ENCODE measurements at places on chromosomes 13 and 19.

DNA sequence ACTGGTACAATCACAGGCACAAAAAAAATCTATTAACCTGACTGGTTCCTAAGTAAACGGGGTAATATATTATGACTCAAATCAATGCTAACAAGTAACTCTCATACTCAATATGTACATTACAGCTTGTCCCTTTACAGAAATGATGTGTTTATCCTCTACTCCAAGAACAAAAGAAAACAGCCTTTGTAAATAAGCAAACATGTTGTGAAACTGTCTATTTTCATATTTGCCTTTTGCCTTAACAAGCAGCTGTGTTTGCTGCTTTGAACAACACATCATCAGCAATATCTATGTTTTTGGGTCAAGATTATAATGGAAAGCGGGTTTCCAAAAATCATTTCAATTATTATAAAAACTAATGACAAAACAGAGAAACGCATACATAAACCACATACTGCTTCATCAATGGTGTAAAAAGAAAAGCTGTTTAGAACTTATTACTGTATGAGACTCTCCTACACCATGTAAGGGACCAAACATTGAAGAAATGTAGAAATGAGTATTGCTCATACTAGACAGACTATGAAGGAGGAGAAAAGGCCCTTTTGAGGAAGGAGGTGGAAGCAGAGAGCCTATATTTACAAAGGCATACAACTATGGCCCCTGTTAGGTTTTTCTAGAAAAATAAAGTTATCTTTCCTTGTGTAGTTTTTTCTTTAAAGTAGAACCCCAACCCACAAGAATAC is 14.8 kb downstream of the TBC1D4 start:
- no peak for DNase-seq

- DNase-seq = no peak
These were observed 4.3 kb upstream of the PSMC4 start for GRCh38 chr19:39966617-39967016.

DNA sequence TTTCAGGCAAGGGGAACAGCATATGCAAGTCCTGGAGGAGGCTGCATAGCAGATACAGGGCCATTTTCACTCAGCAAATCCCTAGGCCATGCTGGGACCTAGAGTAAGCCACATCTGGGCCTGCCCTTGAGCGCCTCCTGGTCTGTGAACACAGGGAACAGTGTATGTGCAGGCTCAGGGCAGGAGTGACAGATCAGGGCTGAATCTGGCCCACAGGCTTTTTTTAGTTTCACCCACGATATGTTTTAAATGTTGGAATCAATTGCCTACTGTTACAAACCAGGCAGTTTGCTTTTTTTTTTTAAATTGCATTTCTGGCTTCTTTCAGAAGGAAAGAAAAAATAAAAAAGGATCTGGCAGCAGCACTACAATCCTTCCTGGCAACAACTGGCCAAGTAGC is 1.5 kb upstream of the TMEM145 start:
- no peak for DNase-seq

DNA sequence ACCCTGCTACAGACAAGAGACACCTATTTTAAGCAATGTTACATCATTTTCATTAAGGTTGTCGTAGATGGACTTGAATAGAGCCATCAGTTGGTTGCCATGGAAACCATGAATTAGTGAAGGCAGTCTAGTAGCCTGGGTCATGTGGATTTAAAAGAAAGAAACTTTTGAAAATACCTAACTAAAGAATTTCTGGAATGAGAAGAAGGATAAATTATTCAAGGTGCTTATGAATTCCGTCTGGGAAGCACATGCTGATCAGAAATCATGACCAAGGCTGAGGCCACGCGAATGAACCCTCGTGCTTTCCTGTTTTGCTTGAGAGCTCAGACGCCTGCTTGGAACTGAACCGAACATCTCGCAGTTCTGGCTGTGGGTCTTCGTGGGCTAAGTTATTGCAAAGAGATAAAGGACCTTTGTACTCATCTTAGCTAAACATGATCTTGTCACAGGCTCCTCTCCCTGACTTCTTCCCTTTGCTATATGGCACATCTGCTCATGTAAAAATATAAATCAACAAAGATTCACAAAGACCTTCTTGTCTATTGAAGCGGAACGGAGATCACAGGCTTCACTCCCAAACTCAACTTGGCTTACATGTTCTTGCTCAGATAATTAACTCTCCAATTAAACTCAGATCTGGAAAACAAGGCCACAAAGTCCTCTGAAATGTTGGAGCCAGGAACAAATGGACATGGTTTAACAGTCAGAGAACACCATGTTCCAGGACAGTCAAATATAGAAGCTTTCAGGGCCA is 140.2 kb downstream of the NUFIP1 start:
- peak; percentile 66 for DNase-seq

DNA sequence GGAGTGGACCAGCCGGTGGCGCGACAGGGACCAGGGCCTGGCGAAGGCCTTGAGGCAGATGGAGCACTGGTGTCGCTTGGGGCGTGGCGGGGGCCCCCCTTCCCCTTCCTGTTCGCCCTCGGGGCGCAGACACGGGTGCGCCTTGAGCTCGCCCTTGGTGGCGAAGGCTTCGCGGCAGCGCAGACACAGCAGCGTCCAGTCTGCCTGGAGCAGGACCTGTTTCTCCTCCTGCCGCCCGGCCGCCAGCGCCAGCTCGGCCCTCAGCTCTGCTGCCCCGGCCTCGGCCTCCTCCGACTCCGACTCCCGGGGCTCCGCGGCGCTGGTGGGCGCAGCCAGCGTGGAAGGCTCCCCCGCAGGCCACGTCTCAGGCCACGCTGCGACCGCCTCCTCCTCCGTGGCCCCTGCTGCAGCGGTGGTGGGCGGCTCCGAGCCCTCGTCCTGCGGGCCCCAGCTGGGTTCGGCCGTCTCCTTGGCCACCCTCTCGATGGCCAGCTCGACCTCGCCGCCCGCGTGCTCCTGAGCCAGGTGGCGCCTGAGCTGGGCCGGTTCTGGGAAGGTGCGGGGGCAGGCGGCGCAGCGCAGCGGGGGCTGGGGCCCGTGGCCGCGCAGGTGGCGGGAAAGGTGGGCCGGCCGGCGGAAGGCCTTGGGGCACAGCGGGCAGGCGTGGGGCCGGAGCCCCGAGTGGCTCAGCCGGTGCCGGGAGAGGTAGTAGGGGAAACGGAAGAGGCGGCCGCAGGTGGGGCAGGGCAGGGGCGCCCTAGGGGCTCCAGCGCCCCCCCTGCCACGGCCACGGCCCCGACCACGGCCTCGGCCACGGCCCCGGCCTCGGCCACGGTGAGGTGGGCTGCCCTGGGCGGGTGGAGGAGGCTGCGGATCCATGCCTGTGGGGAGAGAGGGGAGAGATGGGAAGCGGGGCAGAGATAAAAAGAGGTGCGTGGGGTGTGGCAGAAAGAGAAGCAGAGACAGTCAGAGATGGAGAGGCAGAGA is 1.6 kb downstream of the ZNF579 start:
- DNase-seq = no peak

- DNase-seq = peak; percentile 98
These were observed 60.1 kb upstream of the MYCBP2 start for GRCh38 chr13:77386880-77387606.

DNA sequence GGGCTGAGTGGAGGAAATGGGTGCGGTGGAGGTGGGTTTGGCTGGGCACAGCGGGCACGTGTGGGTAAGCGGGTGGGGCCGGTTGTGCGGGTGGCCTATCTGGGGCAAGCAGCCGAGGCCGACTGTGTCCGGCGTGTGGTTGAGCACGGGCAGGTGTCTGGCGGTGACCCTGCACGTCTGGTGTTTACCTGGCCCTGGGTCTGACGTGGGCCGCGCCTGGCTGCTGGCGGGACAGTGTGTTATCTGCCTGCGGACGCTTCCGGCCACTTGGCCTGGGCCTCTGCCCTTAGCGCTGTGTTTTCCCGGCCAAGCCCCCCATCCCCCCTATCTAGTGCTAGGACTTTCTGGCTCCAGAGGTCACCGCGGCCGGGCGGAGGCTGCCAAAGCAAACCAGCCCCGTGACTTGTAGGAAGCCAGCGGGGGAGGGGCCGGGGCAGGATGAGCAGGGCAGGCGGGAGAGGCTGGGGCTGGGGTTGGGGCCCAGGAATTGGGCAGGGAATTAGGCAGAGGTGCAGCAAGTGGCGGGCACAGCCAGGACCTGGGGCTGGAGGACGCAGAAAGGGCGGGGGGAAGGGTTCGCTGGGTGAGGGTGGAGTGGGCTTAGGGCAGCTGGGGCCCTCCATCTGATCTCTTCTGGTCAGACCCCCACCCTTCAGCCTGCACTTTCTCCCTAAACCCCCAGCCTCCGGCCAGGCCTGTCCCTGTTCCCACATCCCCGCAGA is 534 bp upstream of the HPN start:
- DNase-seq = no peak

GRCh38 chr13:113839536-113840204 is 24.2 kb downstream of the GAS6 start:
- DNase-seq = no peak

DNA sequence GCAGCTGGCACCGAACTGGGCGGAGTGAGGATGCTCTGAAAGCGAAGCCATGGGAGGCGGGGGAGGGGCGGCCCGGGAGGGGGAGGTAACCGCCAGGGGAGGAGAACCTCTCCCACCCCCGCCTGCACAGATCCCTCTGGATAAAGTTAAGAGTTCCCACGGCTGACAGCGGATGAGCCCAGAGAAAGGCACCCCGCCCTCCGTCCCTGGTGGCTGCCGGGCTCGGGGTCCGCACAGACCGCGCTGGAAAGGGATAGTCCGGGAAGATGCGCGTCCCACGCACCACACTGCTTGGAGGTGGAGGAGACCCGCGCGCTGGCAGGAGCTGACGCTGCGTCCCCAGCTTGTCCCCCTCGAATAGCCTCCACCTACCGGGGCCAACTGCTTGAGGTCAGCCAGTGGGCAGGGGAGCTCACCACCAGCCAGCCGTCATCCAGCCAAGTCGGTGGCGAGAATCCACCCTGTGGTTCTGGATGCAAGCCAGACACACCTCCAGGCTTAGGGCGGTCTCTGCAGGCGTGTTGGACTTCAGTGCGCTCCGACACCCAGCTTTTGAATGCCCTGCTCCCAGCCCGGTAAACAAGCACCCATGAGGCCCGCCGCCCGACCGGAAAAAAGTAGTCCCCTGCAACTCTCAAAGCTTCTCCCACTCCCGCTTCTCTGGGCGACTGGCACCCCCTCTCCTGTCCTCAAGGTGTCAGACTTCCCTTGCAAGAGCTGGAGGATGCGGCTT is at the start of gene TRPC4:
Gene TRPC4, minus strand, starts transcription at position 17 of the 733 bp plus-strand sequence. CDS start 86,439 bp downstream, outside the sequence.
- peak; percentile 80 for DNase-seq

DNA sequence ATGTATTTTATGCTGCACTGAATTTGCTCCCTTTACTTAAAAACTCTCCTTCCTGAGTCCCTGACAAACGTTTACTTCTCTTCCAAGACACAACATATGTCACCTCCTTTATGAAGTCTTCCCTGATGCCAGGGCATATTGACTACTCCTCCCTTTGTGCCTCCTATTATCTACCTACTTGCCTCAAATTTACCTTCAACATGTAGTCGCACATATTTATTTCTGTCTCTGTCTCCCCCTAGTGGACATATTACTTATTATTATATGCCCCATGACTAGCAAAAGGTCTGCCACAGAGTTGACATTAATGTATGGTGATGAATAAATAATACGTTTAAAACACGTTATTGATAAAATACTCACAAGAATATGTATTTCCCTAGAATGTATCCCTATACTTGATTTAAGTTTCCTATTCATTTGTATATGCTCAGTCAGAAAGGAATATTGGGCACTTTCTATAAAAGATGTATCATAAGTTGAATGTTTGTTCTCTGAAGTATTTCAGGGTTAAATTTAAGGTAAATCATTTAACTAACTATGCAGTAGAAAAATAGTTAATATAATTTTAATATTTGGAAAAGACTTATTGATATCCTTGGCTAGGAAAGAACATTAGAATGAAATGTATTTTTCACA is 250.3 kb upstream of the ATXN8OS start:
- peak; percentile 9 for DNase-seq
